Activated T-helper 1 cell treated with anti-CD3 and anti-CD28 coated beads, Interleukin-2, amount 50 U/mL, for 16 hours (primary cell): ENCODE measurements at places on chromosomes 11 and 22.
A peak's percentile ranks its signal among the peaks of the same experiment; 100 is the strongest.

DNA sequence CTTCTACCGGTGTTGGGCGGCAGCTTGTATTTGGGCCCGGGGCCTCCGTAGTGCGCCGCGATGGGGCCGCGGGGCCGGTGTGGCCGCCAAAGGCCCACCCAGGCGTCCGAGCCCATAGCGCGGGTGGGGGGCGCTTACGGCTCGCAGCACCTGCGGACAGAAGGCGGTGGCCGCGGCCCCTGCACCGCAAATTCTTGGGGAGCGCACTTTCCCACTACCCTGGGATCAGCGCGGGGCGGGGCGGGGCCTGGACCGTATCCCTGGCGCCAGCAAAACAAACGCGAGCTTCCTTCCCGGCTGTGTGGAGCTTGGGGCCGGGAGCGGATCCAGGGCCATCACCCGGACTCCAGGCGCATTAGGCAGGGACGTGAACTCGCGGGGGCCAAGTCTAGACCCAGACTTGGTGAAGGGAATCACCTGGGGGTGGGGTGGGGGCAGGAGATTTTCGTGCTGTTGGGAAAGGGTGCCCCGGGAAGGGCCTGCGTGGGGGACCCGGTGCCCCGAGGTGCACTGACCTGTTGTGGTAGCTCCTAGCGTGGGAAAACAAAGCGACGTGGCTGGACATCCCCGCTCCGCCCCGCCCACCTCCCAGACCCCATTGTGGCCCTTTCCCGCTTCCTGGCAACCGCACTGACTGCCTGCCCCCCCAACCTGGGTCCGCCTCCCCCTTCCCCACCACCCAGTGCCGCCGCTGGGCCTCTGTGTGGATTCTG lies 2.3 kb upstream of the TYMP start:
- DNase-seq: no peak

DNA sequence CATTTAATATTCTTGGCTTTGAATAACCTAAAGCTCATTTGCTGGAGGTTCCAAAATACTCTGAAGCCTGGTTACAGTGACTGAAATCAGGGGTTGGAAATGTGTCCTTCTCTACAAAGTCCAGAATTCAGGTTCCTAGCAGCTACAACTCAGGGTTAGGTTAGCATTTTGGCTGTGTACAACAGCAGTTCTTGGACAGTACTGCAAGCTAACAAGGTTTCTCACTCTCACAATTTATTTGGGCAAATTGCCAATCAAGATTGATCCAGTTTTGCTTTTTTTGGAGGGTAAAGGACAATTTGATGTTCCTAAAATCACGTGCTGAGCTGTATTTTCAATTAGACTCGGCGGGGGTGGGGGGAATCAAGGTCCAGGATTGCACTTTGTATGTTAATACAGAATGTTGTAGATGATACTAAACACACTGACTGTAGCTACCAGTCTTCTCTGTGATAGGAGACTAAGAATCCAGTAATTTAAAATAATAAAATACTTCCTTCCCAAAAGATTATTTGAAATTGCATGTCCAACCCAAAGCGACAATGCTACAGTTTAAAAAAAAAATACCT lies 49.7 kb upstream of the RAPSN start:
- no peak for DNase-seq

DNA sequence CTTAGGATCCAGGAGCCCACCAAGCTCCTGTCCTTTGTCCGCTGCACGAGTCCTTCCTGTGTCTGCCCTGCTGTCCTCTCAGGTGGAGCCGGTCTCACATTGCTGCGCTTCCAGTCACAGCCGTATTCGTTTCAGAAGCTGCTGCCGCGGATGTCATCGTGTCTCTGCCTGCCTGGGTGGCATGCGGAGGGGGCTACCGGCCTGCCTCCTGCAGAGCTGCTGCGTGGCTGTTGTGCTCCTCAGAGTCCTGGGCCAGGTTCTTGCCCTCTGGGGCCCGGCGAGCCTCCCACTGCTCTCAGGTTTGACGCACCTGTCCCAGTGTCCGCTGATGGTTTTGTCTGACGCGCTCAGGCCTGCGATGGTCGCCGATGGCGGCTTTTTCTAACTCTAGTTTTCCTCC lies 254.2 kb downstream of the TBC1D22A start:
- DNase-seq: no peak

DNA sequence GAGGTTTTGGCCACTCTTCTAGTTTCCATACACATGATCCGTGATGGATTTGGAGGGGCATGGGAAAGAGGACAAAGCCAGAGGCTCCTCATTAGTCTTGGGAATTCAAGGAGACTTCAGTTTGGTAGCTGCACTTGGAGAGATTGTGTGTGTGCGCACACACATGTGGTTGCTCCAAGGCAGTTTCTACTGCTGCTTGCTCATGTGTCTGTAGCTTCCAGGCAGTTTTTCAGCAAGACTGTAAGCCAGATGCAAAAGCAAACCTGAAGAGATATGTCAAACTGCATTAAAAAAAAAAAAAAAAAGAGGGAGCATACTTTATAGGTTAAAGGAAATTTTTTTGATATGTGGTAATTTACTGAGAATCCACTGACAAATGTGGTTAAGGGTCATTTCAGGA lies 95.7 kb downstream of the OSBP2 start:
- DNase-seq: no peak

DNA sequence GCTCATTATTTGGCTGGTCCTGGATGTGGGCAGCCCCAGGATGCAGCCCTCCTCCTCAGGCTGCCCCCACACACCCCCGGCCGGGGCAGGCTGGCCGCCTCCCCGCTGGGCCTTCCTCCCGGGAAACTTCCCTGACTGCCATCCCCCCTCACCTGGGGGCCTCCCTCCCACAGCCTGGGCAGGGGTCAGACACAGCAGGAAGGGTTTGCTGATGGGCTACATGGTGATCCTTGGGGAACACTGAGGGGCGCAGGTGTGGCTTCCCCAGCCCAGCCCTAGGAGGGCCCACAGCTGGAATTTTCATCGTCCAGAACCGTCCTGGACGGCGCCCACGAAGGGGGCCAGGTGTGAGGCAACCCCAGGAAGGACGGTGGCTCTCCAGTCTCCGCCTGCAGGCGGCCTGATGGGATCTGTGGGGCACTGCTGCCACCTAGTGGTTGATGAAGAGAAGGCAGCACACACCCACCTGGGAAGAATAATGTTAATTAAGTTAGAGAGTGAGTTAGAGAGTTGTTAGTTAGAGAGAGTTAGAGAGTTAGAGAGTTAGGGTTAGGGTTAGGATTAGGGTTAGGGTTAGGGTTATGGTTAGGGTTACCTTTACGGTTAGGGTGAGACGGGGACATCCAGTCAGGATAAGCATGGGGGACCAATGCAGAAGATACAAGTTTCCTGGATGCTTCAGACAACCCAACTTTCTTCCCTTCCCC lies 75.9 kb upstream of the PRR5 start:
- peak; percentile 64 for DNase-seq

DNA sequence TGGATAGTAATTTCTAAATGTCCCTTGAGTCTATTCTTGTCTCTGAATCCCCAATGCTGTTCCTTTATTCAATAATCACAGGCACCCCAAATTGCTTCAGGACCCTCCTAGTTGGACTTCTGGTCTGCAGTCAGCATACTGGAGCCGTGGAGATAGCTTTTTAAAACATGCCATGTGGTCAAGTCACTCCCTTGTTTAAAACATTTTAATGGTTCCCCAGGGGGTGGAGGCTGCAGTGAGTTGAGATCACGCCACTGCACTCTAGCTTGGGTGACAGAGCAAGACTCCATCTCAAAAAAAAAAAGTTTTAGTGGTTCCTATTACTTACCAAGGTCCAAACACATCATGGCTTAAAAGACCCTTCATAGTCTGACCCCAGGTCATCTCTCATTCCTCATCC lies 220.3 kb downstream of the ADAMTS15 start:
- no peak for DNase-seq

DNA sequence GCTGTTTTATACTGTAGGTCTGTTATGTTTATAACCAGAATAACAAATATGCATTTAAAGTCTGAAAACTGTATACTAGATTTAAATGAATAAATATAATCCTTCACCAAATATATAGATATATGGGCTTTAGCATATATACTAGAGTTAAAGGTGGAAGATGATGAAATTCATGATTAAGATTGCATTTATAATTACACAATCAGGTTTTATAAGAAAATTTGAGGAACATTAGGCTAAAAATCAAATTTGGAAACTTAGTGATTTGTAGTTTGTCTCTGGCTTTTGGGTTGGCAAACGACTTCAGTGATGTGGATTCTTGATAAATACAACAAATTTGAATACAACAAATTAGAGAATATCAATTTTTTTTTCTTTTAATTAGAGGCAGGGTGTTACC lies 10.0 kb downstream of the BCL2L13 start:
- no peak for DNase-seq

DNA sequence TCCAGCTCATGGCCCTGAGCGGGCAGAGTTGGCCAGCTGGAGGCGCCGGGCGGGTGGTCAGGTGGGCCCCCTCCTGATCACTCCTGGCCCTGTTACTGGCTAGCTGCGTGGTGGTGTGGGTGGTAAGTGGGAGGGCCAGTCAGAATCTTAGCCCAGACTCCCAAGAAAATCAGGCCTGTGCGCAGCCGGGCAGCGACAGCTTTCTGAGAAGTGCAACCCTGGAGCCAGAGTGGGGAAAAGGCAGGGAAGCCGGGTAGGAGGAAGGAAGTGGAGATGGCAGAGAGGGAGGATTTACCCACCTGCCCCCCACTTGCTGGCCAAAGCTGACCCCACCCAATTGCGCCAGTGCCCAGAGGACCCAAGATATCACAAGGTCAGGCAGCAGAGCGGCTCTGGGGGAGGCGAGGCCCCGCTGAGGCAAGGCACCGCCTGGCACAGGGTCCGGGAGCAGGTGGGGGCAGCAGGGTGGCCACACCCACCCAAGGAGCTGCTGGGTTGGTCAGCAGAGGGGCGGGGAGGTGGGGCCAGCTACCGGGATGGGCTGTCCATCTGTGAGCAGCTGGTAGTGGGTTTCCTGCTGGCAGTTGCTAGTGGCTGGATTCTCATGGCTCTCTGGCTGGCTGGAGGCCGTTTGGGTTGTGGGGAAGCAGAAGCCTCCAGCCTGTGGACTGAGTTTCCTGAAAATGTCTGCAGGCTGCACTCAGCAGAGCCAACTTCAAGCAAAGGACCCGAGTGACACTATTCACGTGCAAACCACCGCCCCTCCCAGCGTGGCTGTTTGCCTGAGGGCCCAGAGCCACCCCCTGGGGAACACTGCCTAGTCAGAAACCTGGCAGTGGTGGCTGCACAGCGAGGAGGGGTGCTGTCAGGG lies 196.4 kb downstream of the IGLL1 start:
- no peak for DNase-seq

GRCh38 chr11:11620173-11620920 lies 1.5 kb downstream of the GALNT18 start:
- no peak for DNase-seq

DNA sequence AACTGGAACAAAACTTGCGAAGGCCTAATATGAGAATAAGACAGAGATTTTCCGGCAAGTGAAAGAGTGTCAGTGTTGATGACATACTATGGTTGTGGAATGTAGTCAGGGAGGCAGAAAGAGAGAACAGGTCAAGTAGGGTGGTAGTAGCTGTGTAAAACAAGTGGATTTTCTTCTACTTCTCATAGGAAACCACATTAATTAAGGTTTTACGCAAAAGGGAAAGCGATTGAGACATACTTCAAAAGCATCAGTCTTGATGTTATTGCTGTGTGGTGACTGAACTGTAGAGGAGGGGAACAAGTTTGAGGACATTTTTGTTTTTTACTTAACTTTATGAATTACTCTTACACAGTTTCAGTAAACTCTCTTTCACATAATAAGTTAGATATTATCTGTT lies 186.0 kb upstream of the CNTN5 start:
- no peak for DNase-seq

GRCh38 chr11:12687216-12687623 lies 13.0 kb downstream of the TEAD1 start:
- no peak for DNase-seq

DNA sequence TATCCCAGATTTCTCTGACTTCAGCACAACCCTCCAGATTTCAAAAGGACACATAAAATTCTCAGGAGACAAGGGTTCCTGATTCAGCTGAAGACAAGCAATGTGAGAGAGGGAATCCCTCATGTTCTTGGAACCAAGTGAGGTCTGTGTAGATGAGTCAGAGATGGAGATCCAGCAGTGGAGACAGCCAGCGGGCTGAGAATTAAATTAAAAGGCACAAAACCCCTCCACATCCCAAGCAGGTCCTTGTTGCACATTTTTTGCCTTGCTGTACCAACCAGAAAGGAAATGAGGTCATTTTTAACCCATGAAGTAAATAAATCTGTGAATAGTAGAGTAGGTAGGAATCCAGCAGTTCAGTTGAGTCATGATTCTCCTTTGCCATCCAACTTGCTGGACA lies 9.7 kb downstream of the MTNR1B start:
- DNase-seq: no peak

DNA sequence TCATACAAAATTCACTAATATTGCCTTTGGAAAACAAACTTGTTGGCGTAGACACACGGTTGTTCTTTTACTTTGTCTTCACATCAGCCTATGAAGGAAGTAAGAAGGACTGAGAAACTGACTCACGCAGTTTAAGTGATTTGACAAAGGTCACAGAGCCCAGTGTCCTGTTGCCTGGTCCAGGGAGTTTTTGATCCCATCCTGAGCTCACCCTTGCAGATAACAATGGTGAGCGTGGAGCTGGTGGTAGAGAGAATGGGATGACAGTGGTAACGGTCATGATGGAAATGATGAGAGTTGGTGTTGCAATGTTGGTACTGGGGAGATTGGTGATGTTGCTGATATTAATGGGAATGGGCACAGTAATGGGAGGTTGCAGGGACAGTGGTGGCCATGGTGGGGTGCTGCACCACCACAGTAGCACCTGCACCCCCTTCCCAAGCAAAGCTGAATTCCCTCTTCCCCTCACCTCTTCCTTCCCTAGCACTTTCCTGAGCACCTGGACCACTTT lies 22.0 kb downstream of the CREB3L1 start:
- no peak for DNase-seq

DNA sequence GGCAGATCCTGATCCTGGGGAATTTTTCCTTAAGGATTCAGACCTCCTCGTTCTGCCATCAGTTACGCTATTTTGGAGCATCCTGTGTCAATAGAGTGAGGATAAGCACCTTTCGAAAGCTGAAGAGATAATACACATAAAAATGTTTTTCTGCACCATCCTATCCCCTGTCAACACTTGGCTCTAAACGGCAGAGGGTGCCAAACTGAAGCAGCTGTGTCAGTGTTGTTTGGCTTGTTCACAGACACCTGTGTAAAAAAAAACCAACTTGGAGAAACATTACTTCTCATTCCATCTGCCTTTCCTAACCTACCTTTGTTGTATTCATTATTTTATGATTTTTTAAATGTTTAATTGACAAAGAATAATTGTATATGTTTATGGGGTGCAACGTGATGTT lies 417.0 kb upstream of the DDI1 start:
- no peak for DNase-seq

DNA sequence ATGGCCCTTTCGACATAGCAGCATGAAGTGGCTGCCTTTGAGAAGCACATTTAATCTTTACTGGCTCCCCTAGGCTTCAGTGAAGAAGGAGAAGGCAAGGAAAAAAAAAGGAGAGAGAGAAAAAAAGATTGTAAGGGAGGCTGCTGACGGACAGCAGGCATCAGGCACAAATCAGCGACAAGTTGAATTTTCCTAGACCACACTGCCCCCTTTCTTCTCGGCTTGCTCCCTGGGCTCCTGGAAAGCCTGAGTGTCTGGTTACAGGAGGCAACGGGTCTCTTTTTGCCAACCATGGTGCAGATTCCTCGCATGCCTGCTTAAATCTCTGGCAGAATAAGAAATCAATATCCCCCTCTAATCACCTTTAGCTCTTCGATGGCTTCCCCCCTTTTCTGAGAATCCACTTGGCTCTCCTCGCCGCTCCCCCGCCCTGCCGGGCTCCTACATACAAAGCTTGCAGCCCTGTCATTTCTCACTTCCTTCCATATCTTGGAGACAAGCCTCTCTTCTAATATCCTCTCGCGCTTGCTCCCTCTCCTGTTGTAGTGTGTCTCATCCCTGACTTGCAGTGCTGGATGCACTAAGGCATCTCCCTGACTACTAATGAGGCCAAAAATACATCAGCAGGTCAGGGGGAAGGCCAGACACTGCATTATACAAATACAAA lies 14.3 kb downstream of the BLID start:
- DNase-seq: no peak
